ENCODE measurements at places on chromosomes 4 and X.

DNA sequence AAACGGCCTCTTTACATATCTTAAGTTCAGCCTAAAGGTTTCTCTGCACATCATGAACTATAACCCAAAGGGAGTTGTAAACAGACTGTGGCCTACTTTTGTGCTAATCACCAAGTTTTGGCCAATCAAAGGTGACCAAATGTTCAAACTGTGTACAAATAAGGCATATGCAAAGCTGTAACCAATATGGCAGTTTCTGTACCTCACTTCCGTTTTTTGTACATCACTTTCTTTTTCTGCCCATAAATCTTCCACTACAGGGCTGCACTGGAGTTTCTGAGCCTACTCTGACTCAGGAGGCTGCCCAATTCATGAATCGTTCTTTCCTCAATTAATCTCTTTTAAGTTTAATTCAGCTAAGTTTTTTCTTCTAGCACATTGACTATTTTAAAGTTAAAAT is 318.7 kb downstream of the SLC7A11 start:
- no peak for DNase-seq

DNA sequence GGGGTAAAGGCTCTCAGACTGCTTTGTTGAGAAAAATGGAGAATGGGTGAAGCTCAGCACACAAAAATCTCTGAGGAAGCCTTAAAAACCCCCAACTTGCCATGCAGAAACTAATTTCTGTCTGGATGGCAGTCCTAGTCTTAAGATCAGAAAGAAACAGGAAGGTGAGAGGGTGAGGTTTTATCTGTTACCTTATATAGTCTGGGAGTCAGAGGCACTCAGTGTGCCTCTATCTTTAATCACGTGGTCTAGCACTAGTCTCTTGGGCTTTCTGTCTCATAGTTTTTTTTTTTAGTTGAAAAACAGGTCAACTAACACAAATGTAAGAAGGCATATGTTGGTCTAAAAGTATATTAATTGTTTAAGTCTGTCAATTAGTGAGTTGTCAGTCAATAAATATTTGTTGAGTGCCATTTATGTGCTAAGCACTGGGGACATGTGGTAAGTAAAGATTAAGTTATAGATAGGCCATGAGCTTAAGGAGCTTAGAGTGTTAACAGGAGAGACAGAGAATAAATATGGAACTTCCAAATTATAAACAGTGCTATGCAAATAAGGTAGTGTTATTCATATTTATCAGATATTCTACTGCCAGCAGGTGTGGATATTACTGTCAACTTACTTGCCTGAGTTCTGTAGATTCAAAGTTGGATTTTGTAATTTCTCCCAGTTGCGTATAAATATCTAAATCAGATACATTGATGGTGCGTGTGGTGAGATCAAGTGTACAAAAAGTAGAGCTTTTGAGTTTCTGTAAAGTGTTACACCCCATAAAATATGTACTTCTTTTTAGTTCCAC is 7.0 kb downstream of the CYBB start:
- DNase-seq = no peak

- no peak for DNase-seq
Measured at GRCh38 chrX:12403474-12404082, 265.3 kb downstream of the FRMPD4 start.

DNA sequence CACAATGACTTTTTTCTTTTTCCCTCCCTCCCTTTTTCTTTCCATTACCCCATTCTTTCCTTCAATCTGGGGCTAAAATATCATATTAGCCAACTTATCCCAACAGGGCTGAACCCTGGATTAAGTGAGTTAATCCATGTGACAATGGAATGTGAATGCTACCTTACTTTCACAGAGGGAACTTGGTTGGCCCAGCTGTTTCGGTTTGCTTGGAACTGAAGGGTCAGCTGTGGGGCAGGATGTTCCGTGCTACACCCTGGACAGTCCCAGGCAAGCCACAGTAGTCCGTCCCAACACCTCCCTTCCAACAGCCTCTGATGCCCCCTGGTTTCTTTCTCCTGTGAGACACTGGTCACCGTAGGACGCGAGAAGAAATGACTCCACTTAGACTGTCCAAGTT is 95.0 kb upstream of the STS start:
- DNase-seq = no peak

GRCh38 chr4:186902361-186902760 is 178.7 kb upstream of the FAT1 start:
- DNase-seq = no peak

DNA sequence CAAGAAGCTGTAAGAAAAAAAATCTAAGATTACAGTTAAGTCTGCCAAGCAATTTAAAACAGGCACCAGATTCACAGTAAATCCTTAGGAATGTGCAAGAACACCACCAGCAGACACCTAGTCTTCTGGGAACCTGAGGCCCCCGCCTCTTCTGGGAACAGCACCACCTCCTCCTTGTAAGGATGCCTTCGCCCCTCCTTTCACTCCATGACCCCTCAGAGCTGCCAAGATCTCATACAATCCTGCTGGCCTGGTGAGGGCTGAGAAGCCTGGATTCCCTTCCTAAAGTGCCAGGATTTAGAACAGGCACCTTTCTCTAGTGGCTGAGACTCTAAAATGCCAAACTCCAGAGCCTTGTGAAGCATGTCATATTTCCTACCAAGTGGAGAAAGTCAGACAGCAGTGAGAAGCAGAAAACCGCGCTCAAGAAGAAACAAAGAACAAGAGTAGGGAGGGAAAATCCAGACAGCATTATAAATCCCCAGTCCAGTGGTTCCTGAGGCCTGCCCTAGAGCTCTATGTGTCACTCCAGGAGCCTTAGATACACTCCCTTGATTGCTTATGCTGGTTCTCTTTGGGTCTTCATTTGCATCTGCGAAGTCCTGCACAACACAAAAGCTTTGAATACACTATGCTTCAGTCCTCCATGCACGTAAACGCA is 166.4 kb downstream of the TSPAN5 start:
- no peak for DNase-seq

- DNase-seq = no peak
Measured at GRCh38 chr4:37393321-37393720, 148.8 kb downstream of the NWD2 start.

DNA sequence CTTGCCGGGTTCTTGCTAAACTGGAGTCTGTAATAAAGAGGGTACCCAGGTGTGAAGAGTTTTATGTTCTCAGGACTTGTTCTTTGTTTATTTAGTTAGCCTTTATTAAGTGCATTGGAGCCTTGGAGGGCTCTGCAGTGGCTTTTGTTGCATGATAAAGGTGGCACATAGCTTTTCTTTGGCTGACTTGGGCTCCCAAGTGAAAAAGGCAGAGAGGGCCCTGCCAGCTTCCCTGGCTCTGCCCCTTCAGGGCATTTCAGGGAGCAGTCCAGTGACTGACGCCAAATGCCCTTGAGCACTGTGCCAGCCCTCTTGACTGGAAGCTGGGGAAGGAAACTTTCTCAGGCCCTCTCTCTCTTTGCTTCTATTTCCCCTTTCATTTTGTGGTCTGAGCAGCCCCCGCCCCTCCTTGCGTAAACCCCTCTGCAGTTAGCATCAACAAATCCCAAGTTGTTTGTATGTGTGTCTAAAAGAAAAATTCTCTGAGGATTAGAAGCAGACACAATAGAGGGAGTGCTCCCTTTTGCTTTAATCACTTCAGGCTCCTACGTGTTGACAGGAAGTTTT is 152.2 kb downstream of the NHS start:
- DNase-seq = no peak

DNA sequence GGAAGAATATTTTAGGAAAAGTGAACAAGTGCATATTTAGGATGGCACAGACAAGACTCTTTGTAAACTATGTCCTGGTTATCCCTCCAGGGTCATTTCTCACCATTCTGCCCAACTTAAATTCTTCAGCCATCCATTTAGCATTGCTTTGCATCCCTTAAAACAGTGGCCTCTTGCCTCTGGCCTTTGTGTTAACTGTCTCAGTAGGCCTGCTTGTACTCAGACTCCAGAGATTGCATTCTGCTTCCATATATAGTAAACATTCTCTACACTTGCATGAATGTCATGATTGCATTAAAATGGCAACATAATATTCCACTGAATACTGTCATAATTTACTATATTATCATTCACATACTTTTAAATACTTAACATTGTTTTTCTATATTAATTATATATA is 43.2 kb downstream of the NR3C2 start:
- DNase-seq = no peak

GRCh38 chr4:109547394-109547793 is 12.7 kb upstream of the MCUB start:
- DNase-seq = no peak

DNA sequence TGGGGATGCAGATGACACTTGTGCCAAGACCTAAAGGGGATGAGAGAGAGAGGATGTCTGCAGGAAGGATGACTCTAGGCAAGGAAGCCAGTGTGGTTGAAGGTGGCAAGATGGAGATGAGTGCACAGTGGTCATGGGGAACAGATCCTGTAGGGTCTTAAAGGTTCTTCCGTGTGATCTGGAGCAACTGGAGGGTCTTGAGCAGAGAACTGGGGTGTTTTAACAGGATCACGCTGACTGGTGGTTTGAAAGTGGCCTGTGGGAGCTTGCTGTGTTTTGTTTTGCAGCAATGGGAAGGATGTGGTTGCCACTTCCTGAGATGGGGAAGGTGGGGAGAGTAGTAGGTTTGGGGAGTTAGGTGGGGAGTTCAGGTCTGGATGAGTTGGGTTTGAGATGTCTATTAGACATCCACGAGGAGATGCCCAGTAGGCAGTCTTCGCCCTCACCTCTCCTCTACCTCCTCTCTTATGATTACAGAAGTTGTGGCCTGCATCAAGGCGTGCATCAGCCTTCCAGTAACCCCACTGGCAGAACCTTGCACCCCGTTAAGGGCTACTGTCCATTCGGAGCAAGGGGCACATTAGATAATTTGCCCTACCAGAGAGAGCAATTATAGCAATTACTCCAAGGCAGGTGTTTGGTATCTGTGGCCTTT is 1.4 kb upstream of the STBD1 start:
- DNase-seq = no peak

DNA sequence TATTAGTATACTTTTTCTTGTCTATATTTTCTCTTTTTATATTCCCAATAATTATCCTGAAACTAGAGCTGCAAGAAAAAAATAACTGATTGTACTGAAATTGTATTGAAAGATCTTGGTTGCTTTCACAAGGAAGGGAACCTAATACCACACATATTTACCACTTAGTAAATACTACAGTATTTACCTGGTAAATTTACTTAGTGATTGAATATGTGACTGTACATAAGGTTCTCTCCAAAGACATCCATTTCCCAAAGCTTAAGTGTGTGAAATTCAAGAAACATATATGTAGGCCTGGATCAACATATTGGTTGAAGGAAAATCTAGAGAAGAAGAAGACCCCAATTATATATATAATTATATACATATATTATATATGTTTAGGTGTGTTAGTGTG is 1272.7 kb downstream of the C4orf33 start:
- no peak for DNase-seq

- no peak for DNase-seq
Measured at GRCh38 chr4:34733185-34733941, 1511.0 kb downstream of the ARAP2 start.

DNA sequence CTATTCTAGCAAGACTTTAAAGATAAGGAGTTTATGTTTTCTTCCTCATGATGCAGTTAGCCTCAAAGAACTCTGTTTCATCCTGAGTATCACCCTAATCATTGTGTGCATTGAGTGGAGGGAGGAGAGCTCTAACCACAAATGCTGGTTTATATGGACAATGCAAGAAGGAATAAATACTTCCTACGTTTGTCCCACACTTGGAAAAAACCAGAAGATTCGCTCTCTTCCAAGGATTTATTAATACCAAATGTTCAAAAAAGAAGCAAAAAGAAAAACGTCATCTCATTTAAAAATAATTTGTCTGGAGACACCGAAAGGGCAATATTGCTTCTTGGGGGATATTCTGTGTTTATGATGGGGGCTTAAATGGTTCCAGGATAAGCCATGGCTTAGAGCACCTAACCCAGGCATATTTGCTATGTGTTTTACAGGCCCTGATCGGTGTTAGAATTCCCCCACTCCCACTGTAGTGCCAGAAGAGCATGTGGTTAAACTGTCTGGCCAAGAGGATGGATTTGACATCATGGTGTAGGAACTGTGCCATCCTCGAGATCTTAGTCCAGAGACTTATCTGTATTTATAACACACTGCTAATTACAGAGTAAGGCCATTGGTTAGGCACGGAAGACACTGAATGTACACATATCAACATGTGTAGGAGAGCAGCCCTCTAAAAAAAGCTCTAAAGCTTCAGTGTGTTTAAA is 227.2 kb downstream of the ANK2 start:
- no peak for DNase-seq

GRCh38 chr4:81631958-81632441 is 160.3 kb upstream of the RASGEF1B start:
- no peak for DNase-seq

DNA sequence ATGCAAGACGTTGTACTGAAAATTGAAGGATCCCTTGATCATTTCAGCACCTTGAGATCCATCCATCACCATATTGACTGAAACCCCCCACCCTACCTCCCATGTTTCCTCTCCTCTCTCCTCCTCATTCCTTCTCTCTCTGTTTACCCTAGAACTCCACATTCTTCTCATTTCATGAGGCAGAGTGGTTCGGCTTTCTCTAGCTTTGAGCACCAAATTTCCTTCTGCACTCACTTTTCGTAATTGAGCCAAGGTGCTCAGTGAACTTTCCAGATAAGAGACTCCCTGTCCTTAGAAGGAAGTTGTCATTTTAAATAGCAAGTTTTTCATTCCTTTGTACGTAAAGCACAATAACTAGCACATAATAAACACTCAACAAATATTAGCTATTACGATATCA is 108.3 kb upstream of the SLC34A2 start:
- no peak for DNase-seq
